ENCODE measurements at places on chromosomes 3 and 15. TPM values are rescaled to one million over a fixed set of nuclear protein-coding genes. Genes with fewer than 3 reads are reported as not detected.

DNA sequence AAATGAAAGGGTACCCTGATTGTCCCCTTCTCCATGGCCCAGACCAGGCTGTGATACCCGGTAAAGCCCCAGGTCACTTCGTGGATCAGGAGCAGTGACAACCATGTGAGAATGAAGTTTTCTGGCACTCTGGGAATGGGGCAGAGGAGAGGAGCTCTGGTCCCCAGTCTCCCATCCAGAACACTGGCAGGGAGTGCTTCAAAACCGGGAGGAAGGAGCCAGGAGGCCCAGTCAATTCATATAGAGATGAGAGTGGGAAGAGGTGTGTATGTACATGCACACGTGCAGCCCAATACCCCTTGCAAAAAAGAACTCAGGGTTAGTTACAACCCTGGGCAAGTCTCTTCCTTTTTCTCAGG, 101.4 kb upstream of the TLE3 start:
- no peak overlapping the region for H3K27ac ChIP-seq
- H3K4me3 ChIP-seq = no peak overlapping the region
- DNase-seq = no peak

- no peak for DNase-seq
- no peak overlapping the region for H3K27ac ChIP-seq
- no peaks in the 10 kb centered on the region for H3K27me3 ChIP-seq
- no peaks in the 10 kb centered on the region for H3K36me3 ChIP-seq
- no peak overlapping the region for H3K4me3 ChIP-seq
Measured at GRCh38 chr15:65245096-65245856, 34.0 kb upstream of the CILP start.

DNA sequence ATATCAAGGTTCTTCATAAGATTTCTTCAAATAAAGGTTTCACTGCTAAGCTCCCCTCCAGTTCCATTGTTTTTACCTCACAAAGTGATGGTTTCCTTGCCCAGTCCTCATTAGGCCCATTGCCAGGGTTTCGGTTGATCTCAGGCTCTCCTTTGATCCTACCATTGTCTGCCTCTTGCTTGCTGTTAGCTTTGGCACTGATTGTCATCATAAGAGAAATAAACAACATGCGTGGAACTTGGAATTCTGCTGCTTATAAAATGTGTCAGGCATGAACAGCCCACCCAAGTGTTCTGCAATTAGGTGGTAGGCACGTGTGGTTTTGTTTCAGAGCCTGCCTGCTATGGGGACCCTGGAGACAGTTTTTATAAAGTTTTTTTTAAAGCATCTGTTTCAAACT, 107.6 kb upstream of the BFSP2 start:
- H3K4me1 ChIP-seq = no peaks in the 10 kb centered on the region
- H3K27ac ChIP-seq = no peak overlapping the region
- H3K36me3 ChIP-seq = no peaks in the 10 kb centered on the region
- no peaks in the 10 kb centered on the region for H3K27me3 ChIP-seq
- H3K4me3 ChIP-seq = no peak overlapping the region
- DNase-seq = no peak

- no peak overlapping the region for H3K4me3 ChIP-seq
- no peaks in the 10 kb centered on the region for H3K36me3 ChIP-seq
- no peaks in the 10 kb centered on the region for H3K27me3 ChIP-seq
- H3K27ac ChIP-seq = peak overlapping the region; percentile 1
Measured at GRCh38 chr15:41609123-41609522, 50.1 kb downstream of the TYRO3 start.

GRCh38 chr15:61081027-61081322, 148.1 kb downstream of the RORA start:
- H3K4me1 ChIP-seq = peaks cover 8% of the 10 kb centered on the region
- no peaks in the 10 kb centered on the region for H3K36me3 ChIP-seq
- no peak overlapping the region for H3K4me3 ChIP-seq
- no peaks in the 10 kb centered on the region for H3K27me3 ChIP-seq
- H3K27ac ChIP-seq = no peak overlapping the region

DNA sequence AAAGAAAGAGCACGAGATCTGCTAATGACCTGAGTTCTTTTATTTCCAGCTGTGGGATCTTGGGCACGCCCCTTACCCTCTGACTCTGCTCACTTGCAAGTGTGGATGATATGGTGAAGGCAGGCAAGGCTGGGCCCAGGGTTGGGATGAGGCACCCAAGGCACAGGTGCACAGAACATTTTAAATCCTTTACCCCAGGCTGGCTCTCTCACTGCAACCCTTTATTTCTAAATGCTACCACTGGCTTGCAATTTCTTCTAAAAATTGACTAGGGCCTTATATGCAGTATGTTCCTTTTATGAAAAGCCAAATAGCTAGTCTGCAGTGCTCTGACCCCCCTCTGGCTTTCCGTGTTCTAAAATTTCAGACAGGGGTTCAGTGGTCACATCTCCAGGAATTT, 237.7 kb downstream of the VPS13C start:
- no peaks in the 10 kb centered on the region for H3K27me3 ChIP-seq
- no peak overlapping the region for H3K4me3 ChIP-seq
- no peak for DNase-seq
- H3K4me1 ChIP-seq = no peaks in the 10 kb centered on the region

- H3K27me3 ChIP-seq = no peaks in the 10 kb centered on the region
- no peak overlapping the region for H3K4me3 ChIP-seq
- no peak for DNase-seq
- no peak overlapping the region for H3K27ac ChIP-seq
- H3K4me1 ChIP-seq = peaks cover 48% of the 10 kb centered on the region
- H3K36me3 ChIP-seq = no peaks in the 10 kb centered on the region
Measured at GRCh38 chr3:24367216-24367615, 127.4 kb downstream of the THRB start.

DNA sequence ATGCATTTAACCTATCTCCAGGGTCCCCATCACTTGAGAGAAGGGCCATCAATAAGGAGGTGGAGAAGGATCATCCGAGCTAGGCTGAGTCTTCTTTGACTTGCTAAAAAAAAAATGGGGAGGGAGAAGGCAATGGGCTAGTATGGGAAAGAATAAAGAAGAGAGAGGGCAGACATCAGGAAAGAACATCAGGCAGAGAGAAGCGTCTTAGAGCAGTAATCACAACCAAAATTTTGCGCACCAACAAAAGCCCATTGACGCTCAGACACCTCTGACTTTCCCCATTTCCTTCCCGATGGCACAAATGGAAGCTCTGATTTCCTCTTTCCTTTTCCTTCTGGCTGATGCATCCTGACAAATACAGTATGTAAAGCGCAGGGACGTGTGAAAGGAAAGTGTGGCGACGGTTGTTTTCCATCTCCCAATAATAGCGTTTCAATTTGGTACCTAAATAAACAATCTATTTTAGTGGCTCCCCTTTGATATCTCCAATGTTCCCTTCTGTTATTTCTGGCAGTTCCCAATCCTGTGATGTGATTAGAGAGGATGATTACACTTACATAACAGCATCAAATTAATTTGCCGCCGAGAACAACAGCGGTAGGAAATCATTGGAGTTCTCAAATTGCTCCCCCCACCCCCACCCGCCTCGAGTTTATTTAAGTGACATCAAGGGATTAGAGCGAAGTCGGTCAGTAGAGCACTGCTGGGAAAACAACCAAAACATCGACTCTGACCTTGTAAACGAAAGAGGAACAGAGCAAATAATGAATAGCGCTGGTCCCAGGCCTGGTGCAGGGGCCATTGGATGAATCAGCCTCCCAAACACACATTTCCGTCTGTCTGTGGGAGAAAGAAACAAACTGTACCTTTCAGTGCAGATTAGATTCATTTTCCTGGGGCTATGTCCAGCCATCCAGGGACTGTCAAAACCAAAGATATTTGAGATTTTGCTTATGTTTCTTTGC, 273.3 kb upstream of the ICE2 start:
- H3K36me3 ChIP-seq = no peaks in the 10 kb centered on the region
- DNase-seq = no peak
- no peak overlapping the region for H3K27ac ChIP-seq
- no peak overlapping the region for H3K4me3 ChIP-seq
- no peaks in the 10 kb centered on the region for H3K27me3 ChIP-seq

- H3K36me3 ChIP-seq = no peaks in the 10 kb centered on the region
- no peaks in the 10 kb centered on the region for H3K4me1 ChIP-seq
- no peak overlapping the region for H3K4me3 ChIP-seq
- no peak for DNase-seq
- no peaks in the 10 kb centered on the region for H3K27me3 ChIP-seq
- H3K27ac ChIP-seq = no peak overlapping the region
Measured at GRCh38 chr15:57253500-57253899, 122.8 kb upstream of the CGNL1 start.

- no peaks in the 10 kb centered on the region for H3K4me1 ChIP-seq
- H3K4me3 ChIP-seq = no peak overlapping the region
- DNase-seq = no peak
- no peaks in the 10 kb centered on the region for H3K27me3 ChIP-seq
Measured at GRCh38 chr15:99963096-99963825, 230.0 kb upstream of the LYSMD4 start.

DNA sequence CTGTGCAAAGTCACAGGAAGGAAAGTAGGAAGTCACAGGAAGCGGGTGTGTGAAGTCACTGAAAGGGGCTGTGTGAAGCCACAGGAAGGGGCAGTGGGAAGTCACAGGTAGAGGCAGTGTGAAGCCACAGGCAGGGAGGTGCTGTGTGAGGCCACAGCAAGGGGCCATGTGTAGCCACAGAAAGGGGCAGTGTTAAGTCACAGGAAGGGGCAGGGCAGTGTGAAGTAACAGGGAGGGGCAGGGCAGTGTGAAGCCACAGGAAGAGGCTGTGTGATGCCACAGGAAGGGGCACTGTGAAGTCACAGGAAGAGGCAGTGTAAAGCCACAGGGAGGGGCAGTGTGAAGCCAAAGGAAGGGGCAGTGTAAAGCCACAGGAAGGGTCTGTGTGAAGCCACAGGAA, 36.5 kb downstream of the GASK1A start:
- DNase-seq = no peak
- no peaks in the 10 kb centered on the region for H3K4me1 ChIP-seq
- no peaks in the 10 kb centered on the region for H3K36me3 ChIP-seq
- H3K27ac ChIP-seq = no peak overlapping the region

DNA sequence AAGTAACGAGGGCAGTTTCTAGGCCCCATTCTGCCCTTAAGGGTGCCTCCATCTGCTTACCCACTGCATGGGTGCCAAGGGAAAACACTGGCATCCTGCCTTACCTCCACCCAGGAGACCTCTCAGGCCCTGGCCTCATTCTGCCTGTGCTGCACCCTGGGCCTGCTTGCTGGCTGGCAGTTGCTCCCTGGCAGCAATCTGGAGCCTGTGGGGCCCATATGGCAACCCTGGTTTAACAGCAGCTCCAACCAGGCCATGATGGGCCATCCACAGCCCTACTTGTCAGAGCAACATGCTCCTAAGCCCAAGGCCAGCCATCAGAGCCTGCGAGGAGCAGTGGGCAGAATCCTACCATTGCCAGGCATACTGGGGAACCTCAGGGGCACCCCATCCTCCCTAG, 3.7 kb downstream of the C3orf18 start:
- H3K27ac ChIP-seq = no peak overlapping the region
- no peak for DNase-seq
- no peaks in the 10 kb centered on the region for H3K27me3 ChIP-seq
- H3K4me1 ChIP-seq = no peaks in the 10 kb centered on the region

DNA sequence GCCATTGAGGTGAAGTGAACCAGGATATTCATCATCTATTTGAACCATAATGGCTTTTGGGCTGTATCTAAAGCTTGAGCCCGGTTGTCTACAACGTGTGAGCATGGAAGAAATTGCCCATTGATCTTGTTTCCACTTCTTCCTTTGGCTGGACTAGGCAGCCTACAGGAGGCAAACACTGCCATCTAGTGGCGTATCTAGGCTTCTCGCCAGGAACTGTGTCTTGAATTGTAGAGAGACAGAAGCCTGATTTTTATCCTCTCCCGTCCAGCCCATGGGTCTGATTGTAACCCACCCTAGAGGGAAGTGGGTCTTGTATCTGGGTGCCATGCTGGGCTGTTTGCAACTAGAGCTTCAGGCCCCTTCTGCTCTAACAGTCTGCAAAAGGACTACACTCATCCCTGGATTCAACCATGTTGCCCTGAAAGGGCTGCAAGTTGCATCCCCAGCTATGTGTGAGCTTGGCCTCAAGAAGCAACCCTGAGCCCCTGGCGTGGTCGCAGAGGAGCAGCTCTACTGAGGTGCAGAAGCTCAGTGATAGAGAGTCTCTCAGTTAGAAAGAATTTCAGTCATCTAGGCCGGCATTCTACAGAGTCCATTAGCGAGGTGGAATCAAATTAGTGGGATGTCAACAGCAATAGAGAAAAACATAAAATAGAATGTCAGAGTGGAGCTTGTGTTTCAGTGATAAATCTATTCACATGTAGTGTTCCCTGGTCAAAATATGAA, 170.2 kb upstream of the UMPS start:
- no peak overlapping the region for H3K4me3 ChIP-seq
- peak; percentile 72 for DNase-seq
- no peak overlapping the region for H3K27ac ChIP-seq
- H3K27me3 ChIP-seq = no peaks in the 10 kb centered on the region
- peaks cover 15% of the 10 kb centered on the region for H3K4me1 ChIP-seq
- H3K36me3 ChIP-seq = no peaks in the 10 kb centered on the region

GRCh38 chr3:31804251-31805051, 176.6 kb downstream of the OSBPL10 start:
- no peak overlapping the region for H3K4me3 ChIP-seq
- H3K36me3 ChIP-seq = no peaks in the 10 kb centered on the region
- no peak overlapping the region for H3K27ac ChIP-seq
- no peaks in the 10 kb centered on the region for H3K27me3 ChIP-seq

DNA sequence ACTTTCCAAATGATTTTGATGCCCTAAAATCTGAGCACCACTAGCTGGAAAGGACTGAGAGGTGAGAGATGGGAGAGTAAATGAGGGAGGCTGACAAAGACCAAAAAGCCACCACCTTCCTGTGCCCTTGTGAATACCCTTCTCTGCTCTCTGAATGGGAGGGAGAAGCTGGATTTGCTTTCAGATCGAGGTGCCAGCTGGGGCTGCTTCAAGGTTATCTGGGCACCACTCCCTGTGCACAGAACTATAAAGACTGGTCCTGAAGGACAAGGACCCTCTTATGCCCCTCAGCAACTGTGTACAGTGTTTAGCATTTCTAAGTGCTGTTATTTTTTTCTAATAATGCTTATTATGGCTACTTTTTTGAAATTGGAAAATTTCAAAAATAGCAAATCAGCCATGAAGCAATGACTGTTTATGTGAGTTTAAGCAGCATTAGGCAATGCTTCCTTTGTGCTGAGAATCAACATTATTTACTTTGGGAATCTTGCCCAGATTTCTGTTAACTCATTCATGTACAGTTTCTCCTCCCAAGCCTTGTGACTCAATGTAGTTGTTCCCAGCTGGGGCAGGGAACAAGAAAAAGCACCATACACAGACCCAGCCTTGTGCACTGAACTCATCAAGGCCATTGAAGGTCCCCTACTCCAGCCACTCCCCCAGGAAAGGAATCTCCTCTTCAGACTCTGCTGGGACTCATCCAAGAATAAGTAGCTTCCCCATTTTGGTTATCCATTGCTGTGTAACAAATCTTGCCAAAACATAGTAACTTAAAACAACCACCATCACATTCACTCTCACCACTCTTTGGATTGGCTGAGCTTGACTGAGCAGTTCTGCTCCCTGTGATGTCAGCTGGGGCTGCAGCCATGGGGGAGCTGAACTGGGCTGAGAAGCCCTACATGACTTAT, 37.3 kb upstream of the CDV3 start:
- no peak for DNase-seq
- no peaks in the 10 kb centered on the region for H3K27me3 ChIP-seq
- no peaks in the 10 kb centered on the region for H3K36me3 ChIP-seq
- H3K4me1 ChIP-seq = peaks cover 57% of the 10 kb centered on the region

GRCh38 chr3:47073685-47074084, 90.2 kb downstream of the SETD2 start:
- no peaks in the 10 kb centered on the region for H3K27me3 ChIP-seq
- no peaks in the 10 kb centered on the region for H3K4me1 ChIP-seq
- no peak overlapping the region for H3K4me3 ChIP-seq
- no peaks in the 10 kb centered on the region for H3K36me3 ChIP-seq
- no peak overlapping the region for H3K27ac ChIP-seq

Gene CKMT1A
- 3.0 TPM for total RNA-seq

Gene ZPLD1
- total RNA-seq = not detected

Gene PAQR5
- 3.4 TPM for total RNA-seq

Gene GADL1
- total RNA-seq = 4.7 TPM

Gene SEMA6D
- total RNA-seq = 0.67 TPM

Gene EXD1
- not detected for total RNA-seq

Gene ANAPC13
- total RNA-seq = 47.6 TPM
